ENCODE measurements at places on chromosomes 12 and 14.

DNA sequence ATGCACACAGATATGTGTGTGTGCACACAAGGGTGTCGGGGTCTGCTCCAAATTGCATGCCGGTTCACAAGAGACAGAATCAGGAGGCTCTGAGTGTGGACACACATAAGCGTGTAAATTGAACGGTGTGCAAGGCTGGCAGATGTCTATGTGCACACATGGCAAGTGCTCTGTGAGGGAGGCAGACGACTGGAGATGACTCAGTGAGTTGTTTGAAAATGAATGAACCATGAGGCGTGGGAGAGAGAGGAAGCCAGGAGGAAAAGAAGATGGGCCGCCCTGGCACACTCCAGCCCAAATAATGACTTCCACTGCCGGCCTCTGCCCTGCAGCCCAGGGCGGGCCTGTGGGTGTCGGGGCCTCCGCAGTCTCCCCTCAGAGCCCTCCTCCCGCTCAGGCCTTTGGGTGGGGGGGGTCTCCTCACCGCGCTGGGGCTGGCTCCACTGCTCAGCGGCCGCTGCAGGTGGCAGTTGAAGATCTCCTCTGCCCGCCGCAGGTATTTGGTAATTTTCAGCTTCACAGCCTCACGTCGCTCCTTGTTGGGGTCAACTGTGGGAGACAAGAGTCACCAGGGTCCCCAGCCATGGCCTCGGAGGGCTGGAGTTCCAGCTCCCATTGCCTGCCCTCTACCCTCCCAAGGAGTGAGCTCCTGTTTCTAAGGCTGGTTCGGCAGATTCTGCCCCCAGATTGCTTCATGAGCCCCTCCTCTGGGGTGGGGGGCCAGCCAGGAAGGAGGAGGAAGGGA, 3.5 kb downstream of the RPS6KL1 start:
- no peak for DNase-seq

- DNase-seq, result no peak
Measured at GRCh38 chr12:25151476-25151875, 43.5 kb downstream of the DNAI7 start.

DNA sequence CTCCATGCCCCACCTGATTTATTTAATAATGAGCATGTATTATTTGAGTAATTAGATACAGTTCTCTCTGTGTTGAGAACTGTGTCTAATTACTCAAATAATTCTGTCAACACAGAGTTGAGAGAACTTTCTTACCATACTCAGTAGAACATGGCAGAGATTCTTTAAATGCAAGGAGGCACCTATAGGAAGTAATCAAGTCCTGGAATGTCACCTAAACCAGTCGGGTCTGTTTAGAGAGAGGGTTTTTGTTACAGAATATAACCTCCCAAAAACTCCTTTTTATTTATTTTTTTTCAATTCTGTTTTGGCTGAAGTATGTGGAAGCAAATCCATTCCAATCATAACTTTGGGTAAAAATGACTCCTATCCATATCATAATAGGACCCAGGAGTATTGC, 37.5 kb upstream of the CIT start:
- no peak for DNase-seq

- DNase-seq, result no peak
Measured at GRCh38 chr14:72736786-72737559, 156.9 kb downstream of the DPF3 start.

DNA sequence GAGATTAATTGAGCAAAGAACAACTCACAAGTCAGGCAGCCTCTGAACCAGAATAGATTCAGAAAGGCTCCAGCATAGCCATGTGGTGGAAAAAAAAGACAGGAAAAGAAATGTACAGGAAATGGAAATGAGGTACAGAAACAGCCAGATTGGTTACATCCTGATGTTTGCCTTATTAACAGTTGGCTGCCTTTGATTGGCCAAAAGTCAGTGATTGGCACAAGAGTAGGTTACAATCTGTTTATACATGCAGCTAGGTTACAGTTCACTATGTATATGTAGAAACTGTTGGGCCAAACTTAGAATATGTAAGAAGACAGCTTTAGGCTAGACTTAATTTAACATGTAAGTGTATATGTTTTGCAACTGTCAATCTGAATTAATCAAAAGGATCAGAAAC, 118.9 kb downstream of the UNC79 start:
- DNase-seq, result no peak

DNA sequence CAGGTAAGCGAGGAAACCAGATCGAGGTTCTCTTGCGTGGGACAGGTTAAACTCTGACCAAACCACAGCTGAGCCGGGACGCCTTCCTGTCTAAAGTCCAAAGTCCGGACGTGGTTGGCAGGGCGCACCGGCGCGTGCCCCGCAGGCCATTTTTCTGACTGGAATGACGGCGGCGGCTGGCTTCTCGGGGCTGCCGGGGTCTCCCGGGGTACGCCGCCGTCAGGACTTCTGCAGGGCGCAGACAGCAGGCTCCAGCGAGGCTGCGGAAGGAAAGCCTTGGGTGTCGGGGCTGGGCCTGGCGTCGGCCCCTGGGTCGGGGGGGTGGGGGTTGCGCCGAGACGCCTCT, 32.8 kb downstream of the MIA2 start:
- DNase-seq, result no peak

- DNase-seq, result peak; percentile 30
Measured at GRCh38 chr12:104957719-104958000, 430 bp downstream of the SLC41A2 start.

DNA sequence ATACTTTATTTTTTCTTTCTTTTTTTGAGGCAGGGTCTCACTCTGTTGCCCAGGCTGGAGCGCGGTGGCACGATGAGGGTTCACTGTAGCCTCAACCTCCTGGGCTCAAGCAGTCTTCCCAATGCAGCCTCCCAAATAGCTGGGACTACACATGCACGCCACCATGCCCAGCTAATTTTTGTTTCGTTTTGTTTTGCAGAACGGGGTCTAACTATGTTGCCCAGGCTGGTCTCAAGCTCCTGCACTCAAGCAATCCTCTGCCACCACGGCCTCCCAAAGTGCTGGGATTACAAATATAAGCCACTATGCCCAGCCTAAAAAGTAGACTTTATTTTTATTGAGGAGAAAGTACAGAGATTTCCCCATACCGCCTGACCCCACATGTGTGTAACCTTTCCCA, 4.7 kb upstream of the MSI1 start:
- no peak for DNase-seq

- DNase-seq, result no peak
Measured at GRCh38 chr12:98819821-98820404, 174.8 kb downstream of the APAF1 start.

GRCh38 chr12:68137335-68137830, 22.2 kb downstream of the IFNG start:
- no peak for DNase-seq

GRCh38 chr14:99242816-99243721, 28.9 kb downstream of the BCL11B start:
- DNase-seq, result no peak

DNA sequence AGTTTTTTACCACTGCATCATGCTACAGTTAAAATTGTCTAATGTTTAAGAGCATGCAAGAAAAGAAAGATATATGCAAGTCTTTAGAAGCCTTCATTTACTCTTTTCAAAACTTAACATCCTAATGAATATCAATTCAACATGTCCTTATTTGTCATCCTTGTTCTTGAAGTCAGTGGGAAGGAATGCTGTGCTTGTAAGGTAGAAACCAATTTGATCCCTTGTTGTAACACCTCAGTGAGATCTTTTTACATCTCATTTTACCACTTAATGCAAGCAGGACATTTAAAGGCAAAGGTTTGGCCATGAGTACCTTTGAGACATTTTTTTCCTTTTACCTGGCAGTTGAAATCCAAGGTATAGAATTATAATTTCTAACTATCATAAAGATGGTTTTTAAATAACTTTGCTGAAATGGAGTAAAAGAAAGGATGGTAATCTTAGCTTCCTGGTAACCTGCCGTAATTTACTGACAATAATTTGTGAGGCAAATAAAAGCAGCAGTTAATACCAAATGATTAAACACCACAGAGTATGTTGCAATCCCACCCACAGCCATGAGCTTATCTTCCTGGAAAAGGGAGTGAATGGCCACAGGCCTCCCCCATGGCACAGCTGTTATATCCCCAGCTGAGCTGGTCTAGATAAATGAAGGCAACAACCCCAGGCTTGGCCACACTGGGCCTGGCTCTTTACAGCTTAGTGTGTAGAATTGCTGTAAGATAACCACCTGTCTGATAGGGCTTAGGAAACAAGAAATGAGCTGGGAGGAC, 33.2 kb upstream of the STRN3 start:
- DNase-seq, result no peak

DNA sequence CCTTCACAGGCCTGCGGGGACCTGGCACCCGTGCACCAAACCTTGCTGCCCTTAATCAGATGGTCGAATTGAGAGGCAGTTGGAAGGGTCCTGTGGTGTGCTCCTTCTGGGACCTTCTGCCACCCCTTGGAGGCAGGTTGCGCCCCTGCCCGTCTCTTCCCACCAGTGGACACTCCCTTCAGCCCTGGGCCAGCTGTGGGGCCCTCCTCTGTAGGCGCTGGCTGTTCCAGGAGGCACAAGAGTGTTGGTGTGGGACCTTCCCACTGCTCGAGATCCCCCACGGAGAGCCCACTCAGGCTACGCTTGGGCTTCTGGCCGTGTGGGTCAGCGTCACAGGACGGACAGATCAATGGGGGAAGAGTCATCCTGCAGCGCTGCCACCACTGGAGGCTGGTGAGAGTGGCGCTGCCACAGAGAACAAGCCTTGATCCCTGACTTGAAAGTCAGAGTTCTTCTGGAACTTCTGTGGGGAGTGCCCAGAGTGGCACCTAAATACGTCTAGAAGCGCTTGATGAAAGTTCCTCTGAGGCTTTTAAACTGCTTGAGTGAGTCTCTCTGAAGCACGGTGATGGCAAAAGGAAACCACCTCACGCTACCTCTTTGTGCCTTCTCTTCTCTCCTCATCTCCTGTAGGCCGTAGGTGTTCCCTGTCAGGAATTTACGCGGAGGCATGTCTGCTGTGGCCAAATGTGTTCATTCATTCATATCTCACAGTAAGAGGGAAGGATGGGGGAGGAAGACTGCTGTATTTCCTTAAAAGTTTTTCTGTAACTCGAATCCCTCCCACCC, 48.3 kb downstream of the TRAF3 start:
- DNase-seq, result no peak

- DNase-seq, result no peak
Measured at GRCh38 chr12:94689002-94689645, 38.8 kb upstream of the TMCC3 start.

GRCh38 chr12:19938491-19938890, 429.8 kb upstream of the PDE3A start:
- DNase-seq, result no peak

DNA sequence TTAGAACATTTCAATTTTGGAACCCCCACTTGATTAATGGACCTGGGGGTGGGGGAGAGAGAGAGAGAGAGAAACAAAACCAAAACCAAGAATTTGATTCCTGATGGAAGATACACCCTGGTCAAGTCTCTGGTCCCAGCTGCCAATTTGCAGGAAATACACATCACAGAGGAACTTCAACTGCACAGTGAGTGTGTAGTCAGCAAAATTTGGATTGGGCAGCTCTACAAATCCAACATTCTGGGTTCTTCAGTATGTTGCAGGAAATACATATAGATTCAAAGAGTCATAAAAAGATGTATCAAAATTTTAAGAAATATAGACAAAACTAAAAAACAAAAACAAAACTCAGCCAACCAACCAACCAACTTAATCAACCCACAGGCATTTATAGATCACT, 17.4 kb downstream of the DNAH10 start:
- DNase-seq, result no peak

DNA sequence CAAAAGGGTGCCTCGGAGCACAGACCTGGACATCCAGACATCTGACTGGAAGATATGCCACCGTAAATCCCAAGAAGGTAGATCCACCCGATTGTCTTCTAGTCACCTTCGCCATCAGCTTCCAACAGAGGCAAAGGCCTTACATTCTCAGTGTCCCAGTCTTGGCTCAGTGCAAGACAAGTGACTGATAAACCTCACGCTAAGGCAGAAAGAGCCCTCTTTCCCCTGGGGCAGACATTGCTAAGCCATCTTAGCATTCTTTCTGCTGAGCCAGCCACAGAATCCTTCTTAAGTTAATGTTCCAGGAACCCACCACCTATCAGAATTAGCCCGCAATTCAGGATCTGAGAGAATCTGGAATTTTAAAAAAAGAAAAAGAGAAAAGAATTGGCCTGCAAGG, 4.3 kb upstream of the PLEKHG6 start:
- DNase-seq, result no peak

DNA sequence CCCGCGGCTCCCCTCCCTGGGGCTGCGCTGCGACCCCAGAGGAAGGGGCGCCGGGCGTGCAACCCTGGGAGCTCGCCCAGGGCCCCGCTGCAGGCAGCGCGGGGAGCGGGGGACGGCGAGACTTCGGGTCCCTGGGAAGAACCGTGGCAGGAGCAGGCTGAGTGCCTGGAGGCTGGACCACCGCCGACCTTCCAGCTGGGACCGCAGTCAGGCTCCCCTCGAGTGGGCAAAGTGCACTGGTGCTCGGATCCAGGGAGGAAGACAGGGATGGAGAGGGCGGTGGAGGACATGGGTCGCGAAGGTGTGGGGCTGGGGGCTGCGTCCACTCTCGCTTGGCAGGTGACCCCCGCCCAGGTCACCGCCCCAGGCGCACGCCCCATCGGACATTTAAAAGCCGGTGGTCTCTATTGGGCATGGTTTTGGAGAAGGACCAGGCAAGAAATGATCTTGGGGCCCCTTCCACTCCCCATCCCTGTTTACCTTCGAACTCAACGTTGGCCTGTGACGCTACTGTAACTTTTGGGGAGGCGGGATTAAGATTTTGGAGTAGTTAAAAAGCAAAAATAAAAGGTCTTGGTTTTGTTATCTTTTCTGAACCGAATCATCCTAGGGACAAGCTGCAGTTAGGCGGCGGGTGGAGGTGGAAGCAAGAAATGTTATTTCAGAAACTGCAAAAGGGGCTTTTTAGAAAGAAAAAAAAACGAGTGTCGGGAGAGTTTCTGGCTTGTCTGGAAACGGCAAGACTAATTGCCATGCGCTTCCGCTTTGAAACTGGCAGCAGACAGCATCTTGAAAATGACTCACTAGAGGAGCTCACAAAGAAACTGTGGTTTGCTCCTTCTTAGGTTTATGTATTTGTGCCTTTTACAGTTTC, 1.0 kb downstream of the ELK3 start:
- DNase-seq, result peak; percentile 53

GRCh38 chr14:91387169-91387835, 30.3 kb downstream of the CCDC88C start:
- DNase-seq, result no peak

DNA sequence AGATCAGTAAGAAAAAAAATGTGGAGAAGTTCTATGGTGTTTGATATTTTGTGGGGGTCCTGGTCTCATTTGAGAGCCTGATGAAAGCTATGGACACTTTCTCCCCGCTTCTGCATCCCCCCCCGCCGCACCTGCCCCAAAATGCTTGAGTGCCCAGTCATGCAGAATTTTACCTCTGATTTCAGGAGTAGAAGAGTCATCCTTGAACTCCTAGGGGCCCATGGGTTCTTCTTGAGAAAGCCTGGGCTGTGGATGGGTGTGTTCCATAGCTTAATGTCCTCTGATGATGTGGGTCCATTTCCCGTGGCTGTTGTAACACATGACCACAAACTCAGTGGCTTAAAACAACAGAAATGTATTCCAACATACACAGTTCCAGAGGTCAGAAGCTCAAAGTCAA, 248.8 kb upstream of the PWP1 start:
- DNase-seq, result no peak

- DNase-seq, result no peak
Measured at GRCh38 chr12:52402873-52403540, 3.1 kb downstream of the KRT82 start.
